Cortex of kidney (tissue), 1 donor: ENCODE measurements at places on chromosomes 1 and 21.

DNA sequence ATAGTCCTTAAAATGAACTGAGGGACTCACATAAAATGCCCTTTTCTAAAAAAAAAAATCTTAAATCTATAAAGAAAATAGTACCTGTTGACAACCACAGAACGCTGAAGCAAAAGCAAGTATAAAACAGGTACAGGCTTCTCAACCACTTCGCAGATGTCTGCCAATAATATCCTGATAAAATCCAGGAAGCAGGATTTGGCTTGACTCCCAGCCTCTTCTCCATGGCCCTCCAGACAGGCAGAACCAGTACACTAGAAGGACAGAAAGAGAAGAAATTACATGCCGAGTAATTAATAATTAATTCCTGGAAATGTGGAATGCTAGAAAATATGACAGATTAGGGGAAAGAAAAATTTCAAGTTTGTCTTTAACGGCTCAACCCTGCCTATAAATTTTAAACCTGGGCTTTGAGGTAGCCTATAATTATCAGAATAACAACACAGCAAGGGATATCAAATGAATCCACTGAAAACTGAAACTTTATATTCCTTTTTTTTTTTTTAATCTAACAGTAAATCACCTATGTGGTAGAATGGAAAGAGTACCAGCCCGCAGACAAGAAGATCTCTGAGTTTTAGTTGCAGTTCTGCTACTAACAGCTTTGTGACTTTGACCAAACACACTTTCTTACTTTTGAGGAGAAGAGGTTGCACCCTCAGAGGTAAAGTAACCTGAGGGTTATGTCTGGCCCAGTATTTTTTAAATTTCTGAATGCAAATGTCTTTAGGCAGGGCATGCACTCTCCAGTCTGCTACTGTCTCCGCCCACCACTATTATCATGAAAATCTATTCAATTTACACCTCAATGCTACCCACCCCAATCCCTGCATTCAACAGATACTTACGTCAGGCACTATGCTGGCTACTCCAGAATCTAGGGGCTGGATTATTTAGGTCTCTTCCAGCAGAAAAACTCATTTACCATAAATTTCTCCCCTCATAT is 2.7 kb downstream of the KIAA0319L start:
- no peak for DNase-seq

- no peak for DNase-seq
These were observed 449.9 kb downstream of the MATN1 start for GRCh38 chr1:30273456-30273855.

DNA sequence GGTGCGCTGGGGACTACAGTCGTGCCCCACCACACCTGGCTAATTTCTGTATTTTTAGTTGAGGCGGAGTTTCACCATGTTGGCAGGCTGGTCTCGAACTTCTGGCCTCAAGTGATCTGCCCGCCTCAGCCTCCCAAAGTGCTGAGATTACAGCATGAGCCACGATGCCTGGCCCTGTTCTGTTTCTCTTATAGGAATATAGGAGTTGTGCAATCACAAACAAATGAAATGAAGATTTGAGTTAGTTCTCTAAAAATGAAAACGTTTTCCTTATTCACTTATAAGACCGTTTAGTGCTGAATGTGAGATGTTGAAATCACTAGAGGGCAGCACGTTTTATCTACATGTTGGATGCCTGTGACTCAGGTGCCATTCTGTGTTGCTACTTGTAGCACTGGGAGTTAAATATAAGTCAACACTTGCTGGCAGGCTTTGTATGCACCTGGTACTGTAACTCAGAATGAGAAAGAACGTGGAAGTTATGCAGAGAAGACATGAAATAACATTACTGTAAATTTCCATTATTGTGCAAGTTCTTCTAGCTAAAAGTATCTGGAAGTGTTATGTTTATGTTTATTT is 45.8 kb downstream of the MIGA1 start:
- no peak for DNase-seq

GRCh38 chr1:54997711-54997986 is 1.1 kb upstream of the BSND start:
- no peak for DNase-seq

DNA sequence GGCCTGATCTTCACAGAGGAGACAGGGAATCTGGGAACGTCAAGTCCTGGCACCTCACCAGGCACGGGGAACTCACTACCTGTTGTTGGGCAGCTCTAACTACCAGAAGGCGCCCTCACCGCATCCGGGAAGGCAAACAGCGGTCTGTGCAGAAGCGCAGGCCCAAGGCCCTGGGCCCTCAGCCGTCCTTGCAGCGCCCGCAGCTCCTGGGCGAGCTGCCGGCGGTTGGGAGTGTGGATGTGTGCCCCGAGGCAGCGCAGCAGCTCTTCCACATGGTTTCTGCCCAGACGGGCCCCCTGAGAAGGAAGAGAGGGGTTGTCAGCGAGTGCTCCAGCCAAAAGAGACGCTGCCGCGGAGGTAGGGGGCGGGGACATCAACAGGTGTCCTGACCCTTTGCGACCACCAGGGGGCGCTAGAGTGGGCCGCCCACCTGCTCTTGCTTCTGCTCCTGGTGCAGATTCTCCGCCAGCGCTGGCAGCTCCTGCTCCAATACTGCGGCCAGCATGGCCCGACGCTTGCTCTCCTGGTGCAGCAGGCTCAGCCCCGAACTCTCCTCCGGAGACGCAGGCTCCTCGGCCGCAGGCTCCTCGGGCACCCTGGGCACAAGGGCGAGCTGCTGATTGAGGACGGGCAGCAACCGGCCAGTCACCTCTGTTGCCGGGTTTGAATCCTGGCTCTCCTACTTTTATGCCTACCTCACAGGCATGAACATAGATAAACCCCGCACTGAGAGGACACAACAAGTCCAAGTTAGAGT is 9.3 kb downstream of the MAP3K6 start:
- DNase-seq = no peak
